ENCODE measurements at places on chromosomes 6 and 20. TPM values are rescaled to one million over a fixed set of nuclear protein-coding genes. Genes with fewer than 3 reads are reported as not detected.

GRCh38 chr20:60113024-60113724 is 155.0 kb downstream of the CDH26 start:
- no peak for DNase-seq
- no peaks in the 10 kb centered on the region for H3K27me3 ChIP-seq
- H3K4me1 ChIP-seq = no peaks in the 10 kb centered on the region
- H3K4me3 ChIP-seq = no peak overlapping the region
- H3K36me3 ChIP-seq = no peaks in the 10 kb centered on the region

GRCh38 chr6:33784787-33785186 is 4.1 kb downstream of the LEMD2 start:
- peaks cover 5% of the 10 kb centered on the region for H3K36me3 ChIP-seq
- H3K27ac ChIP-seq = no peak overlapping the region
- H3K4me3 ChIP-seq = peak overlapping the region; percentile 21
- H3K27me3 ChIP-seq = no peaks in the 10 kb centered on the region
- H3K4me1 ChIP-seq = peaks cover 21% of the 10 kb centered on the region

DNA sequence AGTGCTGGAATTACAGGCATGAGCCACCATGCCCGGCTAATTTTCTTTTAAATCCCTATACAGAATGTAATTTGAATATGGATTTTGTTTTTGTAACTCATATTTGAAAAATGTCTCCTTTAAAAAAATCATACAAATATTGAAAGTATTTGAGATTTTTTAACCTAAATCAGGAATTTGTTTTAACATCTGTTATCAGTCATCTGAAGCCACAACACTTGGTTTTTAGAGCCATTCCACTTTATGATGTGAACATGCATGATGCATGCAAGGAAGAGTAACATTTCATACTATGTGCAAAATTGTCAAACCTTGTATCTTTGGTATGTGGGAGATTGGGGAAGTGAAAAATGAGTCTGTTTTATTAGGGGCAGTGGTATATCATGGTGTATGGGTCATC is 124.5 kb upstream of the AHI1 start:
- no peaks in the 10 kb centered on the region for H3K4me1 ChIP-seq
- H3K27me3 ChIP-seq = no peaks in the 10 kb centered on the region
- H3K27ac ChIP-seq = no peak overlapping the region
- DNase-seq = no peak
- no peak overlapping the region for H3K4me3 ChIP-seq
- no peaks in the 10 kb centered on the region for H3K36me3 ChIP-seq

DNA sequence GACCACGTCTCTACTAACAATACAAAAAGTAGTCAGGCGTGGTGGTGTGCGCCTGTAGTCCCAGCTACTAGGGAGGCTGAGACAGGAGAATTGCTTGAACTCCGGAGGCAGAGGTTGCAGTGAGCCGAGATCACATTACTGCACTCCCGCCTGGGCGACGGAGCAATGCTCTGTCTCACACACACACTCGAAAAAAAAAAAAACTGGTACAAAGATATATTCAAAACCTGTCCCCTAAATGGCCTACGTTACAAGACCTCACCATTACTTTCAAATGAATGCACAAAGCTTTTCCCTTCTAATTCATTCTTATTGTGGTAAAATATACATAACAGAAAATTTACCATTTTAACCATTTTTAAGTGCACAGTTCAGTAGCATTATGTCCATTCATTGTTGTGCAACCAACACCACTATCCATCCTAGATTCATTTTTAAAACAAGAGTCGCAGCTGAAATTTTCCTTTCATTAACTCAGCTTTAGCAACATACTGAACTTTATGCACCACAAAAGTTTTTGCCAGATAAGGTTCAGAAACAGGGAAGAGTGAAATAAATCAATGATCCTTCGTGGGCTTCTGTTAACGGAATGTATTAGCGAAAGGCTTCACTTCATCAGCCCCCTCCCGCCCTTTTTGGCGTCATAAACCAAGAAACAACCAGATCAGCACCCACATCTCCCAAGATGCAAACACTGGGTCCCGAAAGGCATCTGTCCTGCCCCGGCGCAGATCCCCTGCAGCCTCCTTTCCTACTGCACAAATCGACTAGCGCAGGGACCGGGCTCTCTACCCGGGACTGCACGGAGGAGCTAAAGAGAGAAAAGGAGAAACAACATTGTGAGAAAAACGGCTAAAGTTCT is 825 bp upstream of the FAM135A start:
- peak overlapping the region; percentile 92 for H3K4me3 ChIP-seq
- no peaks in the 10 kb centered on the region for H3K36me3 ChIP-seq
- no peaks in the 10 kb centered on the region for H3K27me3 ChIP-seq
- H3K4me1 ChIP-seq = no peaks in the 10 kb centered on the region
- DNase-seq = peak; percentile 20

- DNase-seq = no peak
- no peak overlapping the region for H3K27ac ChIP-seq
- no peaks in the 10 kb centered on the region for H3K27me3 ChIP-seq
Observed at GRCh38 chr6:109854541-109855308, 123.4 kb upstream of the GPR6 start.

DNA sequence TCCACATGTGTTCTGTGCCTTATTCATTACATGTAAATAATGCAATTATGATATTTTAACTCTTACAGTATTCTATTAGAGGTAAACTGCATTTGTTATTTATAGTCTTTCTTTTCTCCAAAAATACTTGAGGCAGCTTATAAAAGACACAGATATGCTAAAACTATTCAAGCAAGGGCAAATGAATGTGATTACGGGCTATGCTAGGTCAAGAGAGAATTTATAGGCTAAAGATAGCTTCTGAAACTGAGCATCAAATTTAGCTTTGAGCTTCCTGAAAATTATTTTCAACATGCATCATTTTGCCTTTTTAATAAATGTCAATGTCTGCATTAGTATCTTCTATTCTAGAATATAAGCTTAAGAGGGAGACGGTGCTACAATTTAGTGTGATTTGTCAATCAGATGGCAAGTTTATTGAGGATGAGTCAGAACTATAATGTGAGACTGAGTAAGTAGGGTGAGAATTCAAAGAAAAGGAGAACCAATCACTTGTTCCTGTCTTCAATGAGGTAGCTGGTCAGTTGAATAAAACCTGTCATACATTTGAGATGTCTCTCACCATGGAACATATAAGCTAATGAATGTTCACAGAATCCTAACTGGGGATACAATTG is 669.4 kb upstream of the CITED2 start:
- no peaks in the 10 kb centered on the region for H3K4me1 ChIP-seq
- no peak overlapping the region for H3K27ac ChIP-seq
- H3K4me3 ChIP-seq = no peak overlapping the region
- H3K27me3 ChIP-seq = no peaks in the 10 kb centered on the region
- no peak for DNase-seq

GRCh38 chr6:15017261-15017660 is 228.6 kb upstream of the JARID2 start:
- H3K4me1 ChIP-seq = no peaks in the 10 kb centered on the region
- no peak overlapping the region for H3K4me3 ChIP-seq
- H3K27me3 ChIP-seq = no peaks in the 10 kb centered on the region
- DNase-seq = no peak
- no peaks in the 10 kb centered on the region for H3K36me3 ChIP-seq

DNA sequence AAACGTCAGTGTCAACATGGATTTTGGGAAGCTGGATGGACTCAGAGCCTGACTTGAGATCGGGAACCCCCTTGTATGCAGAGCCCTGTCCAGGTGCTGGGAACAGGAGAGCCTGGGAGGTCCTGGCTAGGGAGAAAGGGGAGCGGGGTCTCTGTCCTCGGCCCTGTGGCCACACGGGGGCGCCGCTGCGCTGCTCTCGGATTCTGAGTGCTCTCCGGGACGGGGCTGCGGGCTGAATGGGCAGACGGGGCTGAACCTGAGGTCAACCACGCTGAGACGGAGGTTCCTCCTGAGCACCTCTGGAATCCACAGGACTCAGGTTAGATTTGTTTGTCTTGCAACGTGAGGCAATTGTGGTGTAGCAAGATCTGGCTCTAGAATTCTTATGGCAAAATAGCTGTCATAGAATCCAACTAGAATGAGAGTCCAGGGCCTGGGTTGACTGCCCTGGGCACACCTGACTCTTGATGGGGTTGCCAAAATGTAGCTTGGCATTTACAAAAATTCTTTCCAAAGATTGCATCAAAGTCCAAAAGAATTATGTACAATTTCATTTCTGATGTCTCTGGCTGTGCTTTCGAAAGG is 20.6 kb upstream of the HLA-F start:
- H3K36me3 ChIP-seq = no peaks in the 10 kb centered on the region
- H3K27ac ChIP-seq = no peak overlapping the region
- no peaks in the 10 kb centered on the region for H3K27me3 ChIP-seq
- no peak overlapping the region for H3K4me3 ChIP-seq
- DNase-seq = no peak

- peak; percentile 71 for DNase-seq
- H3K27me3 ChIP-seq = no peaks in the 10 kb centered on the region
- H3K4me1 ChIP-seq = no peaks in the 10 kb centered on the region
- H3K4me3 ChIP-seq = peak overlapping the region; percentile 100
Observed at GRCh38 chr20:45933266-45934045, 1.0 kb upstream of the PCIF1 start.

TRIM40 gene
- 0.33 TPM for total RNA-seq

FGD2 gene
- 51.4 TPM for total RNA-seq

SERAC1 gene
- total RNA-seq = 15.7 TPM

Data from breast epithelium (tissue), 4 donors.